ENCODE measurements at places on chromosomes 7 and 10. TPM values are rescaled to one million over a fixed set of nuclear protein-coding genes. Genes with fewer than 3 reads are reported as not detected.

DNA sequence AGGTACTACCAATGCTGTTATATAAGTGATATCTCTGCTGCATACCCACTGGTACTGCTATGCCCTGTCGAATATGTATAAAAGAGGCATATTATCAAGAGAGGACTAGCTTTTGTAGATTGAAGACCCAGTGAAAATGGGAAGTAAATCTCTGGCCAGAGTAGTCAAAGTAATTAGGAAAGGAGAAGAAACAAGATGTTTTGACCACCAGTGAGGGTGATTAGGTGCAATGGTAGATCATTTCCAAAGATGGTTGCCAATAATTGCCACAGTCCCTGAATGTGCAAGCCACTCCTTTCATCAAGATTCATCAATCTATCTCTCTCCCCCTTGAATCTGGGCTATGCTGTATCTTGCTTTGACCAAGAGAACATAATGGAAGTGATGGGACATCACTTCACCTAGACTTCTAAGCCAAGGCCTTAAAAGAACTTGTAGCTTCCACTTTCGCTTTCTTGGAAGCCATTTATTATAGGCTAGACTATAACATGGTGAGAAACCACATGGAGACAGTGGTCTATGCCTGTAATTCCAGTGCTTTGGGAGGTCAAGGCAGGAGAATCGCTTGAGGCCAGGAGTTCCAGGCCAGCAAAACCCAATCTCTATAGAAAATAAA is 52.6 kb upstream of the ST8SIA6 start:
- DNase-seq = no peak

- DNase-seq = no peak
Measured at GRCh38 chr10:25065761-25066476, 49.5 kb downstream of the THNSL1 start.

GRCh38 chr10:104732222-104732621 is 91.1 kb downstream of the SORCS3 start:
- DNase-seq = no peak

GRCh38 chr7:73435471-73436009 is 2.0 kb downstream of the FZD9 start:
- peak; percentile 75 for DNase-seq

DNA sequence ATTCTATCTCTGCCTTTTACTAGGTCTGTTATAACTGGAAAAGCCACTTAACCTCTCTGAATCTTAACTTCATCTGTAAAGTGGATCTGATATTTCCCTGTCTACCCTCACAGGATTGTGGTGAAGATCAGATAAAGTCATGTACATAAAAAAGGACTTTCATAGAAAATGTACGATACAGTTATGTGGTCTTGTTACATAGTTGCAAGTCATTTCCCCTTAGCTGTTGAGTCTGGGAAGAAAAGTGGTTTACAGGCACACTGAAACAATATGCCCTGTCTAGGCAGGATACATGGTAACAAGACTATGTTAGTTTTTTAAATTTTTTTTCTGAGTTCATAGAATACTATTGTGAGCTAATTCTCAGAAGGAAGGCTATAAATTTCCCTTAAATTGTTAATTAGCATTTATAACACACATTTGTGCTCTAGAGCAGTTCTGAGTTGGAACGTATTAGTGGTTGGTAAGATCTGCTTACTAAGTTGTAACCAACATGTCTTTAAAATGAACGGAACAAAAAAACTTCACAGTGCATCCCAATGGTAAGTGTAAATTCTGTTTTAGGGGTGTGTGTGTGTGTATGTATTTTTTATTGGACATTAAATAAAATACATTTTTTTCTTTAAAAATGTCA is 7.1 kb upstream of the GSTO1 start:
- no peak for DNase-seq

- no peak for DNase-seq
Measured at GRCh38 chr10:84296091-84296981, 32.1 kb upstream of the CCSER2 start.

DNA sequence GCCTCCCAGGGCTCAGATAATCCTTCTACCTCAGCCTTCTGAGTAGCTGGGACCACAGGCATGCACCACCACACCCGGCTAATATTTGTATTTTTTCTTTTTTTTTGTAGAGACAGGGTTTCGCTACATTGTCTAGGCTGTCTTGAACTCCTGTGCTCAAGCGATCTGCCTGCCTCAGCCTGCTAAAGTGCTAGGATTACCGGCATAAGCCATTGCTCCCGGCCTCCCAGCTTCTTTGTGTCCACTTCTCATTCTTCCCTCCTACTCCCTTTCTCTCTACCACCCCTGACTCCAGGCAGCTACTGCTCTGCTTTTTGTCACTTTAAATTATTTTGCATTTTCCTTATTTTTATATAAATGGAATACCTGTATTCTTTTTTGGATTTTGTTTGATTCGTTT is 83.4 kb downstream of the PALS2 start:
- DNase-seq = no peak

GRCh38 chr7:41027428-41028115 is 675.3 kb downstream of the INHBA start:
- no peak for DNase-seq

DNA sequence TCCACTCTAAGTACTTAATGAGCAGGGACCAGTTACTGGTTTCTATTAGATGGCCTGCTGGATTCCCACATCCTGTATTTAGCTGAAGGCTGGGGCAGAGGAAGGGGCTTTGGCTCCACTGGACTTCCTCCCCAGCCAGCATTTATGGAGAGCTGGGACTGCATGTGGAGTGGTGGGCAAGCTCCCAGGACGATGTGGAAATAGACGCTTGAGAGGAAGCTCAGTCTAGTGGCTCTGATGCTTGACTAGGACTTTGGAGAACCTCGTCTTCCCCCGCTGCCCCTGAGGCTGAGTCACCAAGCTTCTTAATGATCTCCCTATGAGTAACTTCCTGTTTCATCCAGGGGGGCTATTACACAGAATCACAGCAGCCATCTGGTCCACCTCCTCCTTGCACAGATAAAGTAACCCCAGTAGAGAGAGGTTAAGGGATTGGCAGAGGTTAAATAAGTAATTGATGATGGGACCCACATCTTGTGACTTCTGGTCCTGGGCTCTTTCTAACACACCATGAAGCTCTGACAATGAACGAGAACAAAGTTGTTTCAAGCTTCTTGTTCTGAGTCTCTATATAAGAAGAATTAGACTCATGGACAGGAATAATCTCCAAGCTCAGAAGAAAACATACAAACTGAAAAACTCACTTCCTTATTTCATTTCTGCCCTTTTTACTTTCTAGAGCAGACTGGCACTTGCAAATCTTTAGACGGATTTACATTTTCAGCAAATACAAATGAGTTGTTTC is 126.2 kb downstream of the PRPF18 start:
- DNase-seq = peak; percentile 78

DNA sequence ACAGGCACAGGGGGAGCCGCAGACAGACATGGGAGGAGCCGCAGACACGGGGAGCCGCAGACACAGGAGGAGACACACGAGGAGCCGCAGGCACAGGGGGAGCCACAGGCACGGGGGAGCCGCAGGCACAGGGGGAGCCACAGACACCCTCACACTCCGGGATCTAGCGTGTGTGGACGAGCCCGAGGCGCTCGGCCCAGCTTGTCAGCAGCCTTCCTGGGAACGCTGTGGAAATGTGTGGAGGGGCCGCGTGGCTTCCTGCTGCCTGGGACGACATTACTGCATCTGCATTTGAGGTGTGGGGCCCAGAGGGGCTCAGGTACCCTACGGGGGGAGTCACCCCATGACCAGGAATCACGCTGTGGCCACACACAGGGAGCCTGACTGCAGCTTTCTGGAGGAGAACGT is 313.2 kb downstream of the PTPRN2 start:
- peak; percentile 66 for DNase-seq

- DNase-seq = no peak
Measured at GRCh38 chr10:33772370-33773252, 438.1 kb upstream of the NRP1 start.

DNA sequence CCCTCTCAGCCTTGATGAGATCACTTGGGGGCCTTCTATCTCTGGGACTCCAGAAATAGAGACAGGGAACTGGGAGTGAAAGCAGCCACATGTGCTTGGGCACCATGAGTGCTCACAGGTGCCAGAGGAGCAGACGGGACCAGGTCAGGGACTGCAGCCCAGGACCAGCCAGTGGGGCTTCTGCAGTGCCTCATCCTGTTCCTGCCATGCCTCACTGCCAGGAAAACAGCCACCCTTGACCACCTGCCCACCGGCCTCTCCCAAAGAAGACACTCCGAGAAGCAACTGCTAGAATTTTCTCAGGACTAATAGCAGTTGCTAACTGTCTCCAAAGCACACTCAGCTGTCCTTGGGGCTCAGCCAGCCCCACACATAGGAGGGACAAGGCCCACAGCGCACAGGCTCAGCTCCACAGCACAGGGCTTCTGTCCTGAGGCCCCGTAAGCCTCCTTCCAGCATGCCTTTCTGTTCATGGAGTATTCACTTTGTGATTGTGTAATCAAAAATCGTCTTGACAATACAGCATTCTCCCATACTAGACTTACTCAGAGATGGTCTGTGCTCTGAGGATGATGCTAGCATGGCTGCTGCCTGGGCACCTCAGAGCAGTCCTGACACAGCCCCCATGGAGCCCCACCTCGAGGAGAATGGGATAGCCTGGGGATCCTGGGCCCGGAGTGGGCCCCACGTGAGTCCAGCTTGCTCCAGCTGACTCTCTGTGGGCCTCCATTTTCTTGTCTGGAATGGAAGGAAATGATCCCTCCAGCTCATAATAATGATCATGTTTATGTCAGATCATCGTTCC is 115.7 kb upstream of the RET start:
- DNase-seq = peak; percentile 42

DNA sequence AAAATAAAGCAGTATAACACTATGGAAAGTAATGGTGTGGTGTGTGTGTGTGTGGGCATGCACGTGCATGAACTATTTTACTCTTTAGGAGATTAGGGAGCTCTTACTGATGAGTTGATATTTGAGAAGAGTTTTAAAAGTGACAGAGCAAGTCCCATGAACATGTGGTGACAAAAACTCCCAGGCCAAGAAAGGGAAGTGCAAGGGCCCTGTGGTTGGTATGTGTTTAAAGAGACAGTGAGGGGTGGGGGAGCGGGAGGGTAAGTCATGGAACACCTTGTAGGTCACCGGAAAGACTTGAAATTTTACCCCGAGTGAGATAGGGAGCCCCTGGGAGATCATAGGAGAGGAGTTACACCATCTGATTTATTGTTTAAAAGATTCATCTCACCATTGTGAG is 63.3 kb downstream of the AKR1B1 start:
- no peak for DNase-seq

- peak; percentile 59 for DNase-seq
Measured at GRCh38 chr7:98641646-98642500, 24.8 kb downstream of the NPTX2 start.

GRCh38 chr10:6877336-6877721 is 297.3 kb upstream of the PRKCQ start:
- no peak for DNase-seq

DNA sequence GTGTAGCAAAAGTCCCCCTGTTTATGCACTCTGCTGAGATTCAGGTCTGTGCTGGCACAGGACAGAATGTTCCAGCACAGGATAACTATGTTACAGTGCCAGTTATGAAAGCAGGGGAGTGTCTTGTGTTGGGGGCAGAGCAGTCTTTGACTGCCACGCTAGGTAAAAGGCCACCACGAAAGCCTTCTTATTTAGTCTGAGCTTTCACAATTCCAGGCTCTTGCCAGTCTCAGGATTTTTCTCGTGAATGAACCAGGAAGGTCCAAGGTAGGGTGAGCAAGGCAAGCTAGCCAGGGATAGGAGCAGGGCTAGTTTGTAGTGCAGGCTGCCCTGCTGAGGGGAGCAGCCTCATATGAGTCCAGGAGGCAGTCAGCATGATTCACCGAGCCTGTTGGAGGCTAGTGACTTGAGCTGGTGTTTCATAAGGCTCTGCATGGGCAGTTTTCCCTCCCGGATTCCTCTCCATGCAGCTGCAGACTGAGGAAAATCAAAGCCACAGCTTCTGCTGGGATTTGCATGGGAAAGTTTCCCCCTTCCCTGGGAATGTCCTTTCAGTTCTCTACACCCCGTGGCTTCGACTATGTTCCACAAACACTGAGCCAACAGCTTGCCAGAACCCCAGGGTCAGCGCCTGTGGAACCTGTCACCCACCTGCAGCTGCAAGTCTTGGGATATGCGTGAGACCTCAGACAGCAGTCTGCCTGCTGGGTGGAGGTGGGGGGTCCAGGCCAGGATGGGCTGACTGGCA is 112.3 kb downstream of the JCAD start:
- no peak for DNase-seq

DNA sequence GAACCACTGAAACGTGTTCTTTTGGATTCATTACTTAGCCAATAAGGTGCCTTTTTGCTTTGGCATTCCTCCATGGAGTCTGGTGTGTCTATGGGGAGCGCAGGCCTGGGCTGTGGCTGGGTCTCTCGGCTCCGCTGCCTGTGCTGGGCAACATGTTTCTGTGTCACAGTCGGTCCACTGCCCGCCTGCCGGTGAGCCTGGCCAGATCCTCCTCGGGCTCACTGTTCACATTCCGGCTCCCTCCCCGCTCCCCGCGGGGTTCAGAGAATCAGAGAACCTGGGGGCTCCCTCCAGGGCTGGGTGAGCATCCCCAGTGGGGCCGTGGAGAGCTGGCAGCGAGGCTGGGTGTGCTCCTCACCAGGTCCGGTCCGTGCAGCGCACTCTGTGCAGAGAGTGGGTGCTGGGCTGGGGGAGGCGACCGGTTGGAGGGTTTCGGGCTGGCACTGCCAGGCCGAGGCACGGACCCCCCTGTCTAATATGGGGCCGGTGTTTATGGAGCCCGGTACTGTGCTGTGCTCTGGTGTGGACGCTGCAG is 70.4 kb downstream of the INPP5A start:
- peak; percentile 63 for DNase-seq

GRCh38 chr10:787933-788651 is 98.6 kb upstream of the DIP2C start:
- DNase-seq = peak; percentile 71

DNA sequence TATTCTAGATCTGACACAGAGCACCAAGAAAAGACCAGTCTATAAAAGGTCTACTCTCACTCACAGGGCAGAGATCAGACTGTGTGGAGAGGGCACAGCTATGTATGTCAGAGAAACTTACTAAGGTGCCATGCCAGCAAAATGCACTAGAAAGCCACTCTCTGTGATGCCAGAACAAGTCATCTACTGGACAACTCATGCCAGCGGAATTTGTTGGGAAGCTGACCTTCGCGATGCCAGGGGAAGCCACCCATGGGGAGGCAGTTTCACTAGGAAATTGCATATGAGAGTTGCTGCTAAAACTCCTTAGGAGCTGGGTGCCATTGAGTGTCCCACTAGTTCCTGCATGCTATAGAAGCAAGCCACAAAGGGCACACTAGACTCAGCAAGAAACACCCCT is 58.5 kb downstream of the MICU1 start:
- no peak for DNase-seq

GRCh38 chr7:54591404-54592386 is 49.5 kb downstream of the VSTM2A start:
- no peak for DNase-seq

- no peak for DNase-seq
Measured at GRCh38 chr7:116511552-116512519, 12.3 kb downstream of the CAV2 start.

GRCh38 chr10:115001506-115002381 is 63.7 kb downstream of the TRUB1 start:
- DNase-seq = no peak

RAMP3 gene
- total RNA-seq = 11.8 TPM

ITPRIP gene
- 30.9 TPM for total RNA-seq

PIP gene
- not detected for total RNA-seq

PIP4K2A gene
- 97.9 TPM for total RNA-seq

GRID2IP gene
- 0.30 TPM for total RNA-seq

GNGT1 gene
- not detected for total RNA-seq

IFIT1 gene
- total RNA-seq = 20.3 TPM

EIF3B gene
- total RNA-seq = 79.6 TPM

NUDT5 gene
- total RNA-seq = 46.5 TPM

USP6NL gene
- total RNA-seq = 49.8 TPM

NPC1L1 gene
- total RNA-seq = not detected

ADAM22 gene
- total RNA-seq = 2.8 TPM

GPR15LG gene
- not detected for total RNA-seq

MNX1 gene
- not detected for total RNA-seq

Measured in spleen (tissue), 13 donors.